Inflammatory macrophage (primary cell): ENCODE measurements at places on chromosomes 6 and 20.

DNA sequence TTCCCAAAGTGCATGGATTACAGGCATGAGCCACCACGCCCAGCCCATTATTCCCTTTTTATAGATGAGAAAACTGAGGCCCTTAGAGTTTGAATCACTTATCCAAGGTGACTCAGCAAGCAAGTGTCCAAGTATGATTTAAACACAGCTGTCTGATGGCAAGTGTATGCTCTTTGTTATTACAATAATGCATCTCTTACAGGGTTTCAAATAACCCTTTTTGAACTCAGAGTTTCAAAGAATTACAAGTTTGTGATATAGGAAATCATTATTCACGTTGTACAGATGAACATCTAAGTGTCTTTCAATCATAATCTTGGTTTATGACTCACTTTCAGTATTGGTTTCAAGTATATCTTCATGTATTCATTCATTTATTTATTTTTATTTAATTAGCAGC, 63.0 kb downstream of the CD83 start:
- DNase-seq = no peak

DNA sequence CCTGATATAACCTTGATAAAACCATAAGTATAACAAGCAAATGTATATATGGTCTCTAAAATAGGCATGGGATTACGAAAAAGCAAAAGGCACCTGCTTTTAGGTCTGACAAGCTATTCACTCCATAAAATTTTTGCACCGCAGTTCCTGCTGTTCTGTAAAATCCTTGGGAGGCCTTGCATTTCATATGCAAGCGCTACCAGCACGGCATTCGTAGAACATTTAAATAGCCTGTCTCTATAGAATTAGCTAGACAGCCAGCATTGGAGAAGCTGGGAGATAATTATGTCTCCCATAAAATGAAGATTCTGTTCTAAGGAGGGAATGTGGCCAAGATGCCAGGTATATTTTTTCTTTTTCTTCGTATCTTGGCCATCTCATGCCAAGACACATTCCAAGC, 64.5 kb upstream of the ATXN1 start:
- no peak for DNase-seq

- DNase-seq = no peak
These were observed 460.4 kb upstream of the RUNX2 start for GRCh38 chr6:44867571-44868334.

- peak; percentile 61 for DNase-seq
These were observed 32.4 kb upstream of the FAM184A start for GRCh38 chr6:119110601-119111548.
